ENCODE measurements at places on chromosomes 4 and X.

DNA sequence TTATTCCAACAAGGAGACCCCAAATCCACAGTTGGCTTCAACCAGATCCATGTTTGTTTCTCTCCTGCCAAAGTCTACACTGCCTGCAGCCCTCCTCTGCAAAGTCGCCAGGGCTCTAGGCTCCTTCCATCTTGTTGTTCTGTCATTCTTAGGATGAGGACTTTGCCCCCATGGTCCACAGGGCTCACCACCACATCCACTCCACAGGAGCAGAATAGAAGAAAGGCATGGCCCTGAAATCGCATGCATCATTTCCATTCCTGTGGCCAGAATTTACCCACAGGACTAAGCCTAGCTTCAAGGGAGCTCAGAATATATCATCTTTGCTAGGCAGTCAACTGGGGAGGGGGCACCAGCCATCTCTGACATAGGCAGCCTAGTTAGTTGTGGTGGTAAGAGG lies 254.7 kb downstream of the FBXW7 start:
- DNase-seq = no peak

GRCh38 chr4:3044870-3045819 lies 29.2 kb downstream of the HTT-AS start:
- DNase-seq = peak; percentile 46

DNA sequence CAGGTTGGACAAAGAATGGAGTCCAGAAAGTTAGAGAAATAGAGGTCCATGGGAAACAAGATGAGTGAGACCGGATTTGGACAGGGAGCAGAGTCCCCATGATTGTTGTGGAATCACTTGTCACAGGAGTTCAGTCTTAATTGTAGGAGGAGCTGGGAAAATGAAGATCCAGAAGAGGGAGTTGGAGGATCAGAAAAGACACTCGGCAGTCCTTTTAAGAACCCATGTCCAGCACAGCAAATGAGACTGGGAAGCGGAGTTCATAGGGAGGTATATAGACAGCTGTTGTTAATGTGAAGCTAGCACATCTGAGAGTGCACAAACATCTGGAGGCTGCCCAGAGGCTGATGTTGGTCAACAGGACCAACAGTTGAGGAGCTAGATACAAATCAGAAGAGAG lies 111.4 kb upstream of the RXFP1 start:
- DNase-seq = no peak

DNA sequence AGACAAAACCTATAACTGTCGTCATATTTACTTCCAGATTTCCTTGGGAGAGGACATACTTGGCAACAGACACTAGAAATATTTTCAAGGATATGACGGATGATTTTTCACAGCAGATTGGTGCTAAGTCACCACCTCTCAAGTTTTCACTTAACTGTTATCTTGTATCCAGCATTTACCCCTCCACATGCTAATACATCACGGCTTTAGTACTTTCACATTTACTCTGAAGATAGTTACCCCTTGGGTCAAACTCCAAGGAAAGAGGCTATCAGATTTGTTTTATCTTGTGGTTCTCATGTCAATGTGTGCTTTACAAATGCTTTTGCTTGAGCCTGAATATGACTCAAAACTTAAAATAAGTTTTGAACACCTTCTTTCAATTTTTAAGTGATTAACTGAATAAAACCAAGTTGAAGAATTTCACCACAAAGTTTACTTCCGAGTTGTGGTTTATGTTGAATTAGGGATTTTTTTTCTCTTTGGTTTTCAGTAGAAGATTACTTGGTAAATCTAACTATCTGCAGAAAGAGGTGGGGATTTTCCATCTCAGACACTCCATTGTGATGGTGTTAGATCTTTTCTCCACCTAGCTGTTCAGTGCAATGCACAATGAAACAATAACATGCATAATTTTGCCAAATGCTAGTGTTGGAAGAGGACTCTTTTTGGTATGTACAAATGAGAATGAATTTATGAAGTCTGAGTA lies 75.4 kb upstream of the FAT1 start:
- DNase-seq = no peak

- DNase-seq = no peak
These were observed 6.1 kb upstream of the SEC24D start for GRCh38 chr4:118842055-118842454.

- no peak for DNase-seq
These were observed 52.8 kb upstream of the CCDC149 start for GRCh38 chr4:24965627-24966026.

GRCh38 chr4:26181616-26182015 lies 139.2 kb upstream of the RBPJ start:
- no peak for DNase-seq

GRCh38 chr4:10457255-10457801 lies at the start of gene ZNF518B:
ZNF518B (minus strand) TSS chr4:10457426; CDS start chr4:10446328, 11,098 bp downstream.
- DNase-seq = peak; percentile 92

DNA sequence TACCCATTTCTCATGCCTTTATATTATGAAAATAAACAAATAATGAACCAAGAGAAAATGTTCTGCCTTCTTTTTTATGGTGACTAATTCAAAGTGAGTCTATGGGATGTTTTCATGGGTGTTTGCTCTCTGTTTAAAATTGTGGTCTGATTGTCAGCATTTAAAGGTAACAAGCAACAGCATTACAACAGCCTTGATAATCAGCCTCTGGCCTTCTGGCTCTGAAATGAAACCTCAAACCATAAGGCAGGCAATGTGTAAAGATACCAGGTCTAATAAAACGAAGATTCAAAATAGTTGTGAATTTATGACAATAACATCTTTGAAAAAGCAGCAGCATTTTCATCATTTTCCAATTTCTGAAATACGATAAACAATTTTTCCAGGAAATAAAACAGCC lies 63.7 kb downstream of the FAM13A start:
- no peak for DNase-seq

DNA sequence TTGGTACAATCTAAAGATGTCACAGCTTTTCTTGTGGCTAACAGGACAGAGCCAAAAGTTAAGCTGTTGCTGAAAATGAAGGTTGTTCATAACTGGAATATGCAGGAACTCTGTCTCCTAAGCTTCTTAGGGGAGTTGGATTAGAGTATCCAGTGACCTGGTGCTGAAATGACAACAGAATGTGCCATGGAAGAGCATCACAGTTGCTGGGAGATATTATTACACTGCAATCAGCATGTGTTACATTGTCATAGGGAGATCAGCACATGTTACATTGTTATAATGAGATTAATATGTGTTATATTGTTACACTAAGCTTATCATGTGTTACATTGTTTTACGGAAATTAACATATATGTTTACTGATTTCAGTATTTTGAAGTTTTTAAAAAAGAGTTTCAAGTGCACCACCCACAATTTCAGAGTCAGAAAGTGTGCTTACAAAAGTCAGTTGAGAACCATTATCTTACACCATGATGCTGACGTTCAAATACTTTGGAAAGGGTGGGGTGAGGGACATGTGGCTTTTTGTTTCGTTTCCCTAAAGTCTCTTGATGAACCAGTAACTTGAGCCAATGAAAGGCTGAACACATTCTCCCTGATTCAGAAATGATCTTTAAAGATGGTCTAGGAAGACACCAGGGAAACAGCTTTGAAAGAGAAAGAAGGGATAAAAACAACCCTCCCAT lies 113.4 kb downstream of the DRD5 start:
- no peak for DNase-seq

DNA sequence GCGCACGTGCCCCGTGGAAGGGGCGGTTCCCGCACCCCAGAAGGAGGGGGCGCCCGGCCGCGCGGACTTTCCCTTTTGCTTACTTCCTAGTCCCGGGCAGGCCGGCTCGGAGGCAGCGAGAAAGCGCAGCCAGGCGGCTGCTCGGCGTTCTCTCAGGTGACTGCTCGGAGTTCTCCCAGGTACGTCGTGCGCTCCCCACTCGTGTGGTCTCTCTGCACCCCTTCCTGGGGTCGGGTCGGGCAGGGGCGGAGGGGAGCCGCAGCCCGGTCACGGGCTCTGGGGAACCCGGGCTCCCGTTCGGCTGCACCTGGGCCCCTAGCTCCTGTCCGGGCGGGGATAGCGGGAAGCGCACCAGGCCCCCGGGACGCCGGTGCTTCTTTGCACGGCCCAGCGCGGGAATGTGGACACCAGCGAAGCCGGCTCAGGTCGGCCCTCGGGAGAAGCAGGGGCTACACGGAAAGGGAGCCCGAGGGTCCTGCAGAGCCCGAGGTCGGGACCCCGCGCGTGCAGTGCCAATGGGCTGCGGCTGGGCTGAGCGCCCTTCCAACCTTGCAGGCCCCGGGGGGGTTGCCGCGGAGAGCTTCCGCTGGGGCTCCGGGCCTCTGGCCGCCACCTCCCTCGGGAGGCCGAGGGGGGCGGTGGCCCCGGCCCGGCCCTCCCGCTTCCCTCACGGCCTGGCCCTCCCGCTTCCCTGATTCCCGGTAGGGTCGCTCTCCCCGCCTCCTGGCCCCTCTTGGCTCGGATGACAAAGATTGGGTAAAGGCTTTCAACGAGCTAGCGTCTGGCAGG lies at the start of gene TLR2:
TLR2 (plus strand) TSS at position 99 of the 789 bp plus-strand sequence. CDS start 18,628 bp downstream, outside the sequence.
- DNase-seq = peak; percentile 82

GRCh38 chrX:26376037-26376708 lies 160.2 kb downstream of the MAGEB5 start:
- DNase-seq = no peak

DNA sequence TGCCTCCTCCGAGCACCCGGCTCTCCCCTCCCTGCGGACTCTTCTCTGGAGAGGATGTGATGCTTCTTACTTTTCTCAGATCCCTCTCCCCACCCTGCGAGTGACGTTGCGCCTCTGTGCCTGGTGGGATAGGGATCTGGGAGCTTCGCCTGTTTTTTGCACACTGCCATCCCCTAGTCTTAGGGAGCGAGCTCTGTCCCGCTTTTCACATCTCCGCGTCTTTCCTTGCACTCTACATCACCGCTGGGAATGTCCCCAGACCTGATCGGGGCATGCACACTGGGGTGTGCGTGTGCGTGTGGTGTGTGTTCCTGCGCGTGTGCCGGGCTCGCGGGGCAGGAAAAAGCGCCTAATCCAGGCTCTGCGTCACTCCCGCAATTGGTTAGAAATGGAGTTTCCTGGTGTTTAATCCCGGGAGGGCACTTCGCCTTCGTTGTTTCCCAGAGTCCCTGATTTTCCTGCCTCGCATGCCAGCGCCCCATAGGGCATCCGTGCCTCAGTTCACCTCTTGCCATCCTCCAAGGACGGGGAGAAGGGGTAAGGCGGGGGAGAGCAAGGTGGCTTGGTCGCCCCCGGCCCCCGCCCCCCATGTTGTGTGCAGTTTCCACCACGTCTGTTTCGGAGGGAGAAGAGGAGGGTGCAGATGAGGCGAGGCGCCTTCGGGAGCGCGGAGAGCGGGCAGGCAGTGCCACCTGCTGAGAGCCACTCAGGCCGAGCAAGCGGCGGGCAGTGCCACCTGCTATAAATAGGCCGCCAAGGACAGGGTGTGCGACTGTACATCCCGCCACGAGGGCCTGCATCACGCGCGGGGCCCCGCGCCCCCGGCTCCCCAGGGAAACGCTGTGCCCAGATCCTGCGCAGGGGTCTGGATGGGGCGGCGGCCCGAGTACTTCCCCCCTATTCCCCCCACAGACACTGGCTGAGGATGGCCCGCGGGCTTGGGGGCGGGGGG lies 759 bp upstream of the TBC1D1 start:
- DNase-seq = no peak

GRCh38 chrX:69068301-69069085 lies 96.8 kb downstream of the PJA1 start:
- no peak for DNase-seq

GRCh38 chr4:150136481-150136880 lies 58.2 kb downstream of the DCLK2 start:
- DNase-seq = no peak

DNA sequence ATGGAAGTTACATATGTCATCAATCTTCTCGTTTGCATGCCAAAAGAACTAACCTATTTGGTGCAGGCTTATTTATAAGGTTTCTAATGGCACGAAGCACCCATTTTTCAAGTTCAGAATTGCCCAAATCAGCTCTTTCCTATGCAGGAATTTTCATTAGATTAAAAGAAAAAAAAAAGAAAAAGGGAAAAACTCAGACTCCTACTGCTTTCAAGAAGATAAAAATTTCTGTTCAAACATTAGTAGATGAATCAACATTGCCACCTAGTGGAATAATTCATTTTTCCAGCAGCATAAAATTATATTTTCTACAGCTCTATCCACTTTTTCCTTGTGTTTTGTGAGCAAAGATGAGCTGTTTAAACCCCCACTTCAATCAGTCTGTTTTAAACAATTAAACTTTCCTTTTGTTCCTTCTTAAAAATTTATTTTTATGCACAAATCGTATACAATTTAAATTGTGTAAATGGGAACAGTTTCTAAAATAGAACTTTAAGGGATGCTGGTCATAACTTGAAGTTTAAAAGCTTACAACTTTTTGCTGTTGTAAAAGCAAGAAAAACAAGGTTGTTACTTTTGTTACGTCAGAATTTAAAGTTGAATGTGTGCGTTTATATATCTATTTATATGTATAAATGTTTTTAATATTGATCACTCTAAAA lies 309.9 kb downstream of the ARAP2 start:
- no peak for DNase-seq

GRCh38 chr4:6257247-6258025 lies 12.2 kb upstream of the WFS1 start:
- no peak for DNase-seq

- DNase-seq = no peak
These were observed 138.9 kb upstream of the STX18 start for GRCh38 chr4:4680758-4681157.

GRCh38 chr4:81740487-81740886 lies 268.8 kb upstream of the RASGEF1B start:
- no peak for DNase-seq

- DNase-seq = no peak
These were observed 22.0 kb upstream of the S100P start for GRCh38 chr4:6671648-6672047.

DNA sequence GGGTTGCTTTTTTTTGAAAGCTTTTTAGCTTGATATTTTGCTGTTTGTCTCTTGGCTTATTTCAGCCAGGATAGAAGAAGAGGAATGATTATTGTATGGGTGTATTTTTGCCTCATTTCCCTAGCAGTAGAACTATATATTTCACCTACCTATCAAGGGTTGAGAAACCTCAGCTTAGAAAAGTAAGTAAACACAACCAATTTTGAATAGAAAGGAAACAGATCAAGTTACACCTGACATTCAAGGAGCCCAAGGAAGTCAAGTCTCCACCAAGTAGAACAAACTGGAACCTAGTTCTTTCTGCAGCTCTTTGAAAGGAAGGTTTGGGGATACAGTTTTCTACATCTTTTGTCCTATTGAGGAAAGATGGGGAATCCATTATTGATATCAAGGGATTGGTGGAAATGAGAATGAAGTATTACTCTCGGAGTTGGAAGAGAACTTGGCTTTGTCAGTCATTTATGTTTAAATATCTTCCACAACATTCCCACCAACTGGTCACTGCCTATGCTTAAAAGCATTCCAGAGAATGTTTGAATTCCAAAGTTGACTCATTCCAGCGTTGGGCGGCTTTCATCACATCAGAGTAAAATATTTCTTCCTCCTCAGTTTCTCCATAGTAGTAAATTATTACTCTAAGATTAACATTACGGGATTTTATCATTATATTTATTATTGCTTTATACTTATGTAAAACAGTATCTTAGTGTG lies 207.8 kb upstream of the CNKSR2 start:
- no peak for DNase-seq

DNA sequence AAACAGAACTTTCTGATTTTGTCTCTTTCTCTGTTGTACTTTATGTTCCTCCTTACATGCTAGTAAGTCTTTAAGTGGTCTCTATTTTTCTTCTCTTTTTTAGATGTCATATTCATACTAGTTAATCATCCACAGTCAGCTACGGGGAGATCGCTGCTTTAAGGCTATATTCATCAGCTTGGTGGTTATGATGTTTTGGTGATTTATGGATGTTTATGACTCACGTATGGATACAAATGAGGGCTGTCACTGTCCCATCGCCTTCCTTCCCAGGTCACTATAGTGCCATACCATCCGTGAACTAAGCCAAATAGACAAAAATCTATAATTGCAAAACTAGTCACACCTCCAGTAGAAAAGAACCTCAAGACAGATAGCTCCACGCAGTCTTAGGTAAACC lies 296.8 kb upstream of the AADAT start:
- no peak for DNase-seq

Measured in GM13976 (cell line).